ENCODE measurements at places on chromosomes 4 and X.

GRCh38 chrX:55129361-55129760 is 40.5 kb downstream of the PAGE2 start:
- DNase-seq: no peak

GRCh38 chrX:26032111-26032912 is 105.8 kb upstream of the MAGEB18 start:
- DNase-seq: no peak

DNA sequence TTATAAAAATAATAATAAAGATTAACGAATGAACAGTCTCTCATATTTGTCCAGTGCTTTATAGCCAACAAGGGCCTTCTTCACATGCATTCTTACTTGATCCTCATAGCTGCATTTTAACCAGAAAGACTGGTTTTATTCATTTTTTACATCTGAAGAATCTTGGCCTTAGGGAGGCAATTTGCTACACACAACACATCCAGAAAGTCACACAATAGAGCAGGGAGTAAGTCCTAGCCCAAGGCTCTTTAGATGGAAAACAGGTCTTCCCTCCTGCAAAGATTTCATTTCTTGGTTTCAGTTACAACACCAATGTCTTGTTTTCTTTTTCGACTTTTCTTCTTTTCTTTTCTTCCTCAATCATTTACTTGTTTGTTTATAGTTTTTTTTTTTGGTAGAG is 13.0 kb upstream of the C1GALT1C1 start:
- DNase-seq: no peak

- DNase-seq: no peak
Measured at GRCh38 chr4:71275004-71275403, 63.8 kb upstream of the SLC4A4 start.

GRCh38 chr4:136078976-136079375 is 1453.3 kb downstream of the PCDH18 start:
- no peak for DNase-seq

GRCh38 chr4:153748378-153748777 is 11.4 kb downstream of the RNF175 start:
- peak; percentile 76 for DNase-seq

DNA sequence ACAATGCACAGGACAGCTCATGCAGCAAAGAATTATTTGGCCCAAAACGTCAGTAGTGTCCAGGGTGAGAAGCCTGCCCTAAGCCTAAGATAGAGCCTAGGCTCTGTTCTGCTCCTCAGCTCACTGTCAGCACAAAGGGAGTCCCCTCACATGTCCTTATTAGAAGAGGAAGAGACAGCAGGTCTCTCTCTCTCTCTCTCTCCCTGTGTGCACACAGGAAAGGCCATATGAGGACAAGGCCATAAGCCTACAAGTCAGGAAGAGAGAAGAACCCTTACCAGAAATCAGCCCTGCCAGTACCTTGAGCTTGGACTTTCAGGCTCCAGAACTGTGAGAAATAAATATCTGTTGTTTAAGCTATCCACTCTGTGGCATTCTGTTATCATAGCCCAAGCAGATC is 20.4 kb downstream of the FAM184B start:
- no peak for DNase-seq

- DNase-seq: no peak
Measured at GRCh38 chr4:168817370-168817769, 192.7 kb downstream of the CBR4 start.

DNA sequence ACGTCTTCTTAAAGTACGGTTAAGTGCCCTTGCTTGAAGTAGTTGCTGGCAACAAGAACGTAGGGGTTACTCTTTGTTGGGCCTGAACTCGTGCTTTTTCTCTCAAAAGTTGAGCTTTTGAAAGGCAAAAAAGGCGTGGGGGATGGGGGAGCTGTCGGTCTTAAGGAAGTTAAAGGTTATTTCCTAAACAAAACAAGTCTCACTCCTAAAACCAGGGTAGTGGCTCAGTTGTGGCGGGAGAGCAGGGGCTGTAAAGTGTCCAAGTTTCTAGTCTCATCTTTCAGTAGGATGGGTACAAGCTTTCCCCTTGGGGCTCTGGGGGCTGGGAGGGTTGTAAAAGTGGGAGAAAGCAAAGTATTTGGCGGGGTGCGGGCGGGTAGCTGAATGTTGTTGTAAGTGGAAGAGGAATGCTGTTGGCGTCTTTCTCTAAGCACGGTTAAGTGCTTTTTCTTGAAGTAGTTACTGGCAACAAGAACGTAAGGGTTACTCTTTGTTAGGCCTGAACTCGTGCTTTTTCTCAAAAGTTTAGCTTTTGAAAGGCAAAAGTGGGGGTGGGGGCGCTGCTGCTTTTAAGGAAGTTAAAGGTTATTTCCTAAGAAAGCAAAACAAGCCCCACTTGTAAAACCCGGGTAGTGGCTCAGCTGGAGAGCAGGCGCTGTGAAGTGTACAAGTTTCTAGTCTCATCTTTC is 904 bp upstream of the WDR1 start:
- DNase-seq: no peak

GRCh38 chr4:99436462-99436861 is 1.3 kb upstream of the ADH7 start:
- no peak for DNase-seq

DNA sequence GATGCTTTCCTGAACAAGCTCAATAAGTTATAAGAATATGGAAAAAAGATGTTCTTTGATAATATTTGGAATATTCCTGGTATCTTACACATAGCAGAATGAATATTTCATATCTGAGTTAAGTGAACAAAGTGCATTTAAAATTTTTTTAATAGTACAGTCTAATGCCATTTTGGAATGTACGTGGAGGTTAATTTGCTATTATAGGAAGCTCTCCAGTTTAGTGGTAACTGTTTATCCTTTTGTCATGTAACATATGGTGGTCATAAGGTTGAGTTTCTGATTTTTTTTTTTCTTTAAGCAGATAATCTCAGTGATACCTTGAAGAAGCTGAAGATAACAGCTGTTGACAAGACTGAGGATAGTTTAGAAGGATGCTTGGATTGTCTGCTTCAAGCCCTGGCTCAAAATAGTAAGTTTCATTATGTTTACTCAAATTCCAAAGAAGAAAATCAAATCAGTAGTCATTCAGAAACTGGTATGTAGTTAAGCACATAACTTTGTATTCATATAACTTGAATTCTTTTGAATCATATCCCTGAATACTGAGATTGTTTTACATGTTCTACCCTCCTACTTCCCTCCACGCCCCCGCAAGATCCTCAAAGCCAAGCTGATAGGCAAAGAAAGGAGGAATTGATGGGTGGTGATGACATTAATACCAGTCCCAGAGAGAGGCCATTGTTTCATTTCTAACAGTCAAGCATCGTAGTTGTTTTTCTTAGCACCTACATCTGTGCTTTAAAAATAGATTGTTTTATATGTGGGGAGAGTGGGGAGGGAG is 32.1 kb downstream of the RAP1GDS1 start:
- DNase-seq: no peak

- peak; percentile 6 for DNase-seq
Measured at GRCh38 chrX:112614640-112615039, 65.1 kb downstream of the LHFPL1 start.

- peak; percentile 2 for DNase-seq
Measured at GRCh38 chrX:132615391-132616131, 126.7 kb upstream of the MBNL3 start.

- peak; percentile 20 for DNase-seq
Measured at GRCh38 chr4:122914938-122915337, 7.5 kb downstream of the NUDT6 start.

GRCh38 chr4:42655269-42655637 is 1.7 kb downstream of the ATP8A1 start:
- DNase-seq: peak; percentile 14

DNA sequence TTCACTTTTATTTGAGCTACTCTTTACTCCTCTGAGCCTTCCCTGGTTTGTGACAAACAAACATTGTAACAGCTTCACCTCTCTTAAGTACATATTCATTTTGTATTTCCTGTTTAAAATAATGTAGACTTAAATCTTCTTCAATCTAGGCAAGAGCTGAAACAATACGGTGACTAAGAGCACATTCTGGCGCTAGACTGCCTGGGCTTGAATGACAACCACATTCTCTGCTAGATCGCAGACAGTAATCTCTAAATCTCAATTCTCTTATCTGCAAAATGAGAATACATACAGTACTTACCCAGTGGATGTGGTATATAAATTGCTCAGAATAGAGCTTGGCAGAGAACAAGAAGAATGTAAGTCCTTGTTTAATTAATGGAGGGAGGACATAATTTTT is 144.8 kb downstream of the ARAP2 start:
- no peak for DNase-seq

DNA sequence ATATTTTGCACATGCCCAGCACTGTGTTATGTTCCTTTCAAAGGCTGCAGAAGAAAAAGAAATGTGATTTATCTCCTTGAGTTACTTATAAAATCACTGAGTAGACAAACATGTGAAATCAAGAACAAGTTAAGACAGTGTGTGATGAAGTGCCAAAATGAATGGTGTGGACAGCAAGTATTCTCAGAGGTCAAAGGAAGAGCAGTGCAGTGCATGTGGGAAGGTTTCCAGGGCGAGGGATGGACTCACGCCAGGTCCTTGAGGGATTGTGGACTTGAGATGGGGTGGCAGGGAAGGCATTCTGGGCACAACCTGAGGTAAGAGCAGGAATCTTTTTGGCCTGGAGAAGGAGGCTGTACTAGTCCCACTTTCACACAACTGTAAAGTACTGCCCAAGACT is 115.5 kb downstream of the FNIP2 start:
- DNase-seq: no peak

DNA sequence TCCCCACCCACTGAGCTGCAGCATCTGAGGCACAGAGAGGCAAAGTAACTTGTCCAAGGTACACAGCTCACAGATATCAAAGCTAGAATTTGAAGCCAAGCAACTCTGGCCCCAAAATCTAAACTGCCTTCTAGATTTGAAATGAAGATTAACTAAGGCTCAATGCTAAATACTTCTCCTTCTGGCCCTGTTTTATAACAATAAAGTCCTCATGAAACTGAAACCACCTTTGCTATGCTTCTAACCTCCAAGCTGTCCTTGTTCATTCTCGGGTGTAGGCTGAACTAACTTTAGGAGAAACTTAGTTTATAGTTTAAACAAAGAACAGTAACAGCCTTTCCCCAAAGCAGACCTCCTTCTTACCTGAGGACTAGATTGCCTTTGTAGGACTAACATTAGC is 93.6 kb downstream of the DCTD start:
- DNase-seq: no peak

GRCh38 chr4:1363513-1363912 is 16.5 kb downstream of the UVSSA start:
- no peak for DNase-seq

GRCh38 chrX:45697591-45697990 is 496.9 kb upstream of the DIPK2B start:
- DNase-seq: peak; percentile 10

DNA sequence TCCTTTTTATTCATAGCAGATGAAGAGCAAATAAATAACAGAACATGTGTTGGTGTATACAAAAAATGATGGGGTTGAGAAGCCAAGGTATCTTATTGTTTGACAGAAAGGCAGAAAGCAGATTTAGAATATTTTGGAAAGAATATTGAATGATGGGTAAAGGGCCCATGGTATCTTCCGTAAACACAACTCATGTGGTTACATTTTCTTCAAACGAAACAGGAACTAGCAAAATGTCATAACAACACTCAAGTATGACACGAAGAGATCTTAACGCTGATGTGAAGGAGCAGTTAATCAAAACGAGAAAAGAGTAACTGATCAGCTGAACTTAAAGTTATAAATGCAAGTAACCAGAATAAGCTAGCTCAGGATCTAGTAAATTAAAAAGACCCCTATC is 195.7 kb upstream of the GK2 start:
- no peak for DNase-seq

DNA sequence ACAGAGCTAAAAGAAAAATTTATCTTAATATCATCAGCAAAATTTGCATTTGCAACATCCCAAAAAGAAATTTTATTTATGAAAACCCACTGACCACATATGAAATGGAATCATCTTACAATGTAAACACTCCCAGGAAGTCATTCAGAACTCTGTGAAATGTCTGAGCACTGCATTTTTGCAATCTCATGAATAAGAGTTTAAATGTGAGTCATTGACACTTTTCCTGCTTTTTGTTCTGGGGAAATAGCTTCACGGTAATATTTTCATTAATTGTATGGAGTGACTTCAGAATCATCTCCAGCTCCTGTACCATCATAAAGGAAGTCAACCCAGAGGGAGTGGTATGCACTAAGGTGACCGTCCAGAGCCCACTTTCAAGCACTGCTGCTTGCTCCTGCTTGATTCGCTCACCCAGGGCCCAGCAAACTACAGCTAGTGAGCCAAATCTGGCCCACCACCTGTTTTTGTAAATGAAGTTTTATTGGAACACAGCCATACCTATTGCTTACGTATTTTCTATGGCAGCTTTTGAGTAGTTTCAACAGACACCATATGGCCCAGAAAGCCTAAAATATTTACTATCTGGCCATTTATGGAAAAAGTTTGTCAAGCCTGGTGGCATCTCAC is 17.2 kb downstream of the EDNRA start:
- DNase-seq: peak; percentile 73

DNA sequence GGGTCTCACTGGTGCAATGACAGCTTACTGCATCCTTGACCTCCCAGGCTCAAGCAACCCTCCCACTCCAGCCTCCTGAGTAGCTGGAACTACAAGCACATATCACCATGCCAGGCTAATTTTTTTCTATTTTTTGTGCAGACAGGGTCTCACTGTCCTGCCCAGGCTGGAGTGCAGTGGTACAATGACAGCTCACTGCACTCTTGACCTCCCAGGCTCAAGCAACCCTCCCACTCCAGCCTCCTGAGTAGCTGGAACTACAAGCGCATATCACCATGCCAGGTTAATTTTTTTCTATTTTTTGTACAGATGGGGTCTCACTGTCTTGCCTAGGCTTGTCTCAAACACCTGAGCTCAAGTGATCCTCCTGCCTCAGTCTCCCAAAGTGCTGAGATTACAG is 74.0 kb downstream of the GASK1B start:
- no peak for DNase-seq

- no peak for DNase-seq
Measured at GRCh38 chr4:41414412-41414779, 123.6 kb upstream of the LIMCH1 start.

DNA sequence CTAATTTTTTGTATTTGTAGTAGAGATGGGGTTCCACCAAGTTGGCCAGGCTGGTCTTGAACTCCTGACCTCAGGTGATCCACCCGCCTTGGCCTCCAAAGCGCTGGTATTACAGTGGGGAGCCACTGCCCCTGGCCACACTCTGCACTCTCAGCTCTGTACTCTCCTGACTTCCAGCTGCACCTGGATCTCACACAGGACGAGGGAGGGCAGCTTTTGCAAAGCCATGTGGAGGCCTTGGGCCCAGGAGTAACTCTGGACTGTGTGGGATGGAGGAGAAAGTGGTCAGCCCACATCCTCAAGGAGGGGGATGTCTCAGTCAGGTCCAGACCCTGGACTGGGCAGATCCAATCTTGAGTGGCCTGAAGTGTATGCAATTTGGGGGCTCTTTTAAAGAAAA is 23.0 kb downstream of the NAT8L start:
- no peak for DNase-seq

- no peak for DNase-seq
Measured at GRCh38 chr4:86130160-86130933, 229.5 kb downstream of the MAPK10 start.

DNA sequence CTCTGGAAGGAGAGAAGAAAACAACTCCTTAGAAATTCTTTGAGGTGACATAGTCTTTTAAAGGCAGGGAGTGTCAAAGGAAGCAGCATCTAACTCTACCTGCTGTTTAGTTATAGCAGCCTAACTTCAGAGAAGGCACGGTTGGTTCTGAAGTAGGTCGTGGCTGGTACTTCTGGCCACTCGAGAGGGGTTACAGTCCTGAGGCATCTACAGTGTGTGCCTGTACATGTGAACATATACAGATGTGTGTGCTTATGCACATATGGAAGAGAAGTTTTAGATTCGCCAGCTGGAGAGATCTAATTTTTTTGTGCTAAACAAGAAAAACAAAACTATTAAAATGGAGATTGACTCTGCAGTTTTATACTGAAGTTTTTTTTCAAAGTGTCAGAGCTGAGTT is 52.7 kb downstream of the GATB start:
- DNase-seq: no peak
